Bronchial epithelial cell (primary cell): ENCODE measurements at places on chromosomes 2 and 18.
A peak's percentile ranks its signal among the peaks of the same experiment; 100 is the strongest.

GRCh38 chr2:6605836-6606505, 259.7 kb downstream of the CMPK2 start:
- DNase-seq = no peak

- DNase-seq = no peak
Measured at GRCh38 chr2:217999595-217999959, 3.2 kb downstream of the TNS1 start.

- peak; percentile 97 for DNase-seq
Measured at GRCh38 chr2:33620-34019, 12.7 kb downstream of the FAM110C start.

DNA sequence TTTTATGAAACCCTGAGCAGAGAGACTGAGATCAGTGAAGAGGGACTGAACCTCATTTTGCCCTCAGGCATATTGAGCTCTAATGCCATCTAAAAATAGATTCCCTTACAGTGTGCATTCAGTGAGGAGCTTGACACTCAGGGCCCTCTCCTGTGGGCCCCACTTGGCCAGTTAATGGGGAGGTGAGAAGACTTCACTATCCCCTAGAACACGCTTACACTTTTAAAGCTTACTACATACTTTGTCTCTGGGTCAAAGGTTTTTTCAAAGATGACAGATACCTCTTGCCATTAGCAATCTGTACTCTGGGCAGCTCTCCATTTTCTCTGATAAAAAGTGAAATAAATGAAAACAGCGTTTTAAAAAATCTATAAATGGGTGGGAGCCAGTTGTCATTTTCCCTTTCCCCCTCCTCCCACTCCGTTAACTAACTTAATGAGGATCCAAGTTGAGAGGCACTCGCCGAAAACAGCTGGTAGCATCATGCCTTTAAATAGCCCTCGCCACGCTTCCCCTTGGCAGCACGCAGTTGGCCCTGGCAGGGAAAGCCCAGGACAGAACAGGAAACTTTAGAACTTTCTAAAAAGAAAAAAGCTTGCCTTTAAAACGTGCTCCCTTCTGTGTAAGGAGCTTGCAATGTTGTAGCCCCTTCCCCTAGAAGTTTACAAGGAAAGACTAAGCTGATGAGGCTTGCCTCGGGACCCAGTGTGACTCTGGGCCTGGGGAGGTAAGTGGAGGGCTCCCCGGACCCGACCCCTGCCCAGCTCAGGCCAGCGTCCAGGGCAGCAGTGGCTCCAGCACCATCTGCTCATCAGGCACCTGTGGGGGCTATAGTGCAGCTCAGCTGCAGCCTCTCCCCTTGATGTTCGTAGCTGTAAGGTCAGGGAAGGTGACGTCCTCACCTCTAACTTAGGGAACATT, 58.8 kb upstream of the FOSL2 start:
- DNase-seq = no peak

GRCh38 chr2:228023619-228024018, 152.2 kb downstream of the DAW1 start:
- peak; percentile 22 for DNase-seq

DNA sequence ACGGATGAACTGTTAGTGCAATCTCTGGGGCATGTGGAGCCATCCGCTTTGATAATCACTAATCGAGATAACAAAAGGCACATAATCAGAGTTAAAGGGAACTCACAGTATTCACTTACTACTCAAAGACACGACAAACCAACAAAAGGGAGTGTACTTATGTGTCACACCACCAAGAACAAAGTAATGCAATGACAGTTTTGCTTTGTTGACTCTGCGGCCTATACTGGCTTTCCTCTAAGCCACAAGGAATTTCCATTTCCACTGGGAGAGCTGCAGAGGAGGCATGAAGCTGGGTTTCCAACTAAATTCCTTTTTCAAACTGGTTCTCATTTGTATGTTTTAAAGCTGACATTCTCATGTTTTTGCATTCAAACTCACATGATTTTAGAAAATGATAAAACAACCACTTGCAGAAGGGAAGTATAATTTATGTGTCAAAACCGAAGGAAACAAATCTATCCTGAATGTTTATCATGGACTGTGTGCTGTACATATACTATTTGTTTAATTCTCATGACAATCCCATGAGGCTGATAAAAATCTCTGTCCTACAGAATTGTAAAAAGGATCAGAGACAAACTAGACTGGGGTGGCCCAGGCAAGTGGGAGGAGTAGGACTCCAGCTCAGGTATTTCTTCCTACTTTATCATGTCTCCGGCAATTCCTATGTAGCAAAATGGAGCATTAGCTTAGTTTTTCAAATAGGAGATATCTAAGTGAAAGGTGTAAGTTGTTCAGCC, 149.6 kb upstream of the SMAD7 start:
- peak; percentile 48 for DNase-seq

DNA sequence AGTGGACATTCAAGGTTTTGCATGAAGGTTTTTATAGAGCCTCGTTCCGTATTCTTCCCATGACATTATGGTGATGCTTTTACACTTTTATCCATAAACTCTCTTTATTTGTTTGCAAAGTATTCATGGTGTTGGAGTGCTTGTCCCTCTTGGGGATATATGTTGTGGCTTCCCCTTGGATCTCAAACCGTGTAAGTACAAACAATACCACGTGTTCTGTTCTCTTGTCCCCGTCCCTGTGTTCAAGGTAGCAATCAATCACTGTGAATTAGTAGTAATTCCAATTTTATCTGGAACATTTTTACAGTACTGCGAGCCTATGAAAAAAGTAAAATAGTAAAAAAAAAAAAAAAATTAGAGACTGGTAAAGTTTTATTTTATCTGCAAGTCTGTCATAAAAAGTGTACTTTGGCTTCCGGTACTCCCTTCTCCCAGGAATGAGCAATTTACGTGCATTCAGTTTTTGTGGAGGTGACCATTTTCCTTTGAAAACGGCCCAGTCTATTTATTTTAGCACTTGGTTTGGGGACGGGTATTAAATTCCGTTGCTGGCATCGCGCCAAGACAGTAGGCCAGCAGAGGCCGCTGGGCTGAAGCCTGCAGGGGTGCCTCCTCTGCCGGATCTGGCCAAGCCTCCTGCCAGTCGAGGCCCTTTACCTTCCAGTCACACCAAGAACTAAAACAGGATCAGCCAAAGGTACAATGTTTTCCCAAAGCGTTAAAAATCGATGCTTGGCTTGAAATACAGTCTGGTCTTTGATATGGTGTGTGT, 175.7 kb downstream of the SOCS6 start:
- peak; percentile 46 for DNase-seq

GRCh38 chr2:121330921-121331320, 45.9 kb upstream of the TFCP2L1 start:
- DNase-seq = no peak

GRCh38 chr2:110883406-110883805, 151.0 kb downstream of the ACOXL start:
- DNase-seq = no peak

- DNase-seq = no peak
Measured at GRCh38 chr2:23653326-23653725, 268.3 kb downstream of the KLHL29 start.

DNA sequence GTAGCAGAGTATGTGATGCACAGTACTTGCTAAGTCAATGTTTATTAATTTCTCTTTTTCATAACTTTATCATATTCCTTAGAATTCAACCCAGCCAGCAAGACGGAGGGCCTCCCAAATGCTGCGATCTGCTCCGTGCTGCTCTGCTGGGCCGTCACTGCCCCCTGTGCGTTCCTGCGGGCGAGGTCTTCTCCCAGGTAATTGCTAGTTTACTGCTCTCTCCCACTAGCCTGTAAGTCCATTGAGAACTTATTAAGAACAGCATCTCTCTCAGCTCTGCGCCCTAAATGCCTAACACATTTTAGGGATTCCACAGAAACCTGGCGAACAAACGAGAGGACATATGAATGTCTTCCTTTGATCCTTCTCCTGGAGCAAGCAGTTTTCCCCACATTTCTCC, 153.6 kb upstream of the ARHGAP28 start:
- DNase-seq = no peak

GRCh38 chr18:59605633-59606192, 91.5 kb downstream of the CCBE1 start:
- DNase-seq = no peak

DNA sequence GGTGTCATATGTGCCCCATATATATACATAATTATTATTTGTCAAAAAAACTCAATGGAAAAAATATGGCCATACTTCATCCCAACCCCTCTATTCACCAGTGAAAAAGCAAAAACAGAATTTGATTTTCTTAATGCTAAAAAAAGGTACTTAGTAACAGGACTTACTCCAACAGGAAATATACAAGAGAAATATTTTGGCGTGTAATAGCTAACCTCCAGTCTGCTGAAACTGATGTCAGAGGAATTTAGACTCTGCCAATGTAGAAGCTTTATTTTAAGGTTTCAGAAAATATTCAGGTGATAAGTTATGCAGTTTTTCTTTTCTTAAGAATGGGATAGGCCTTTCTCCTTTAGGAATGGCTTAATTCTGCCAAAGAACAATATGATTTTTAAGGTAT, 72.6 kb downstream of the TMEFF2 start:
- DNase-seq = no peak

GRCh38 chr18:75172299-75173124, 36.4 kb downstream of the PTGR3 start:
- no peak for DNase-seq

DNA sequence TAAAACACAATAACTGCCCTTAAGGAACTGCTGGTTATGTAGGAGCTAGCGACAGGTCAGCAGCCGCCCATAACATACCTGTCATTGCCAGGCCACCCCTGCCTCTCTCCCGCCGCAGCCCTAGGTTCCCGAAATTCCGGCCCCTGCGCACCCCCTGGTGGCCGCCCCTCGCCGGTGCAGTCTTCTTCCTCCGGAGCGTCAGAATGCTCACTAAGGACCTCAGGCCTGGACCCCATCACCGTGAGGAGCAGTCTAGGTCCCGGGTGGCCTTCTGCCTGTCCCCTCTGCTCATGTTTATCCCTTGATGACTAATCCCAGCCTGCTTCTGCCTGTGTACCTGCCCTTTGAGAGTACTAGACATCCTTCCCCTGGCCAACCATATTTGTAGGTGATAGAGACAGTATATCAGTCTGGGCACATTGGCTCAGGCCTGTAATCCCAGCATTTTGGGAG, 115.7 kb upstream of the SLC1A4 start:
- peak; percentile 33 for DNase-seq

GRCh38 chr18:38023871-38024270, 458.3 kb upstream of the CELF4 start:
- no peak for DNase-seq

DNA sequence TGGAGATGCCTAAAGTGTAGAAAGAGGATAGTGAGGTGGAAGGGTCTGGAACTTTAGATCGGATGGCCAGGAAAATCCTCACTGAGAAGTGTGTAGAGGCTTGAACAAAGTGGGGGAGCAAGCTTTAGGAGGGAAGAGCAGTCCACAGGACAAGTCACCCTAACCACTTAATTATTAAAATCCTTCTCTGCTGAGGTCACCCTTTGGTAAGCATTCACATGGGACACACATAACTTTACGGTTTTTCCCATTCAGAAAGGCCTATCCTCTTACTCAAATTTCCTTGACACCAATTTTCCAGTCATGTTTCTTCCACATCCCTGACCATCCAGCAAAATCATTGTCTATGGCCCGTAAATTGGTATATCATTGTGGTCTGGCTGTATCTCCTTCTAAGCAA, 31.0 kb upstream of the ZEB2 start:
- DNase-seq = no peak

GRCh38 chr2:88827821-88828220, 136.3 kb downstream of the RPIA start:
- DNase-seq = no peak

GRCh38 chr18:11324510-11324909, 175.1 kb upstream of the PIEZO2 start:
- no peak for DNase-seq

DNA sequence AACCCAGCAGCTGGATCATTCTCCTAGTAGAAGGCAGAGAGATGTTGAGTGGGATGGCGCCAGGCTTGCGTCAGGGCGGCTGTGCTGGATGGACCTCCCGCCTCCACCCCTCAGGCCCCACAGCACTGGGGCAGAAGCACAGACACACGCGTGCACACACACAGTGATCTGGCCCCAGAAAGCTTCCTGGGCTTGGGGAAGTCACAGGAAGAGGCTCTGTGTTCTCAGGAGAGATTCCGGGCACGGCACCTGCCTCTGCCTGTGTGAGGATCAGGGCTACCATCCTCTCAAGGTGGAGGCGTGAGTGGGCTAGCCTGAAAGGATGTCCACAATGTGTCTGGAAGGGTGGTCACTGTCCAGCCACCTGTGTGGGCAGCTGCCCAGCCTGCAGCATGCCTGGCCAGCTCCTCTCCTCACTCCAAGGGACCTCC, 229.8 kb upstream of the HS6ST1 start:
- no peak for DNase-seq

GRCh38 chr18:75524181-75524580, 96.7 kb upstream of the SMIM21 start:
- no peak for DNase-seq

- no peak for DNase-seq
Measured at GRCh38 chr2:130165293-130166016, 15.9 kb downstream of the SMPD4 start.

DNA sequence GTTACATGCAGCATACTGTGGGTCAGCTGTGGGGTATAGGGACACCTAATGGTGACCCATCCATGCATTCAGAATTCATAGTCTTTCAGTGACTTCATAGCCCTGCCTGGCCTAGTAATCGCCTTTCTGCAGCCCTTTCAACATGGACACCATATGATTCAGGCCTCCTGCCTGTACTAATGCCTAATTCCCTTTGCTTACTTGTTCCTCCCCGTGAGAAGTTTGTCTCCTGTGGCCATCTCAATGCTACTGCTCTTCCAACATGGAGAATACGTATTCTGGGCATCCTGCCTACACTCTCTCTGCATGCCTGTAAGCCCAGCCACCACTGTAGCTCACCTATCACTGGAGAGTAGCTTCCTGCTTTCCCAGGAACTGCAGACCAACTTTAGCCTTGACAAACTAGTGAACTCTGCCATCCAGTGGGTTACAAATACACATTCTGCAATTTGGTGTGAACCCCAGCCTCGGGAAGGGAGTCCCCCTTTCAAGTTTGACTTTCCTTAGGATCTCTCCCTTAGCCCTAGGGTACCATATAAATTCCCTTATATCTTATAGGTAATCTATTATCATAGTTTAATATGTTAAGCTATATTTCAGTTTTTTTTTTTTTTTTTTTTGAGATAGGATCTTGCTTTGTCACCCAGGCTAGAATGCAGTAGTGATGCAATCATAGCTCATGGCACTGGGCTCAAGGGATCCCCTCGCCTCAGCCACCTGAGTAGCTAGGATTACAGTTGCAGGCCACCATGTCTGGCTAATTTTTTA, 22.3 kb downstream of the M1AP start:
- DNase-seq = no peak
